ENCODE measurements at places on chromosomes 7 and 10.

DNA sequence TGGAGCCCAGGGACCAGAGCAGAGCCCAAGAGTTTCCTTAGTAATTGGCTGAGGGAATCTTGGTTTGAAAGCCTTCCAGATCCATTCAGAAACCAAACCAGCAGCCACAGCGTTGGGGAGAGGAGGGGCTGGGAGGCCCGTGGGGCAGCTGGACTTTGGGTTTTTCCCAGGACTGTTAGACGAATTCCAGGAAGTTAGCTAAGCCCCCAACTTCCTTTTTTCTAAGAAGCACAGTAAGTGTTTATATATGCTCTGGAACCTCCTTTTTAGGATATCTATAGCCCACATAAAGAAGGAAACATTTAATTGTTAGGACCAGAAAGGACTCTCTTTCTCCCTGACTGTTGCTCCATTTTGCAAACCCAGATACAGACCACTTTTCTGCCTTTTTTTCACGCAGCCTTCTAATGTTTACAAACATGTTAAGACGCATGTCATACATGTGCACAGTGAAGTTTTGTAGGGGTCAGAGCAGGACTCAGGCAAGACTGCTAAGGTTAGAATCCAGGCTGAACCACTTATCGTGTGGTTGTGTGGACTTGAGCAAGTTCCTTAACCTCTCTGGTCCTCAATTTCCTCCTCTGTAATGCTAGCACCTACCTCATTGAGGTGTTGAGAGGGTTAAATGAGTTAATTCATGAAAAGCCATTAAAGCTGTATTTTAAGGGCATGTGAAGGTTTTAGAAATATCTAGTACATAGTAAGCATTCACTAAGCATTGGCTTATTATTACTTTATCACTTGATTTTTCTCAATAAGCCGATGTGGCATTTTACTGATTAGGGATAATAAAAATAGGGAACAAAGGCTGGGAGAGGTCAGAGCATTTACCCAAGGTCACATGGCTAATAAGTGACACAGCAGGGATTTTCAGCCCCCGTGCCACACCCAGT is 42.4 kb downstream of the TBATA start:
- peaks cover 70% of the 10 kb centered on the region for H3K36me3 ChIP-seq
- DNase-seq, result peak; percentile 88
- H3K27ac ChIP-seq, result no peak overlapping the region
- H3K27me3 ChIP-seq, result no peaks in the 10 kb centered on the region
- H3K4me3 ChIP-seq, result no peak overlapping the region

GRCh38 chr7:151809146-151809863 is 67.6 kb downstream of the PRKAG2 start:
- H3K4me3 ChIP-seq, result no peak overlapping the region
- no peaks in the 10 kb centered on the region for H3K36me3 ChIP-seq
- H3K4me1 ChIP-seq, result peaks cover 3% of the 10 kb centered on the region
- H3K27ac ChIP-seq, result no peak overlapping the region

DNA sequence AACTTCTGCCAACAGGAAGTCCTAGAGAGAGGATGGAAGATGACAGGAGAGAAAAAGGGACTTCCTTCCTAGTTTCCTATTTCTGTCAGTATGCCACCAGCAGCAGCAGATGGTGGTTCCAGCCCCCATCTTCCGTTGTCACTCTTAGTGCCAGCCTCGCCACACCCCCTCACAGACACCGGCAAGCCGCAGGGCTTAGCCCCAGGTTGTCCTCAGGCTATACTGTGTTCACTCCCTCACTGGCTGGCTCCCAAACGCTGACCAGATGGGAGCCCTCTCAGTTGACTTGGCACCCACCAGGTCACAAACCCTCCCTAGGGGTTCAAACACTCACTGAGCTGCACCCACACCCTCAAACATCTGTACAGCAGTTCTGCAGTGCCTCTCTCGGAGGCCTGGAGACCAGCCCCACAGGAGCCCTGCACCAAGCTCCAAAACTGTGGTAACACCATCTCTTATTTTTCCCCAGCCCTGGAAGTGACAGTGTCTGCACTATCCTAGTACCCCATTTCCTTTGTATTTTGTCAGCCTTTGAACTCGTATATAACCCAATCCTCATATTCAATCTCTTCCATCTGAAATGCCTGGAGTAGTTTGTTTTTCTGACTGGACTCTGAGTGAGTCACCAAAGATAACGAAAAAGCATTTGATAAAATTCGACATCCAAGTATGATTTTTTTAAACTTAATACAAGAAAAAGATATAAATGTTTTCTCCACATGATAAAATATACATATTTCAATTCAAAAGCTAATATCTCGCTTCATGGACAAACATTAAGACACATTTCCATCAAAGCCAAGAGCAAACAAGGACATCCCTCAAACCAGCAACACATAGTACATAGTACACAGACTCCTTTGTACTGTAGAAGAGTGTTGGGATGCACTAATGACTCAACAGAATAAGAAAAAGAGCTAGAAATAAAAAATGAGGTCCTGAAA is 34.5 kb downstream of the SMURF1 start:
- peaks cover 13% of the 10 kb centered on the region for H3K4me1 ChIP-seq
- no peaks in the 10 kb centered on the region for H3K27me3 ChIP-seq
- DNase-seq, result peak; percentile 45
- H3K4me3 ChIP-seq, result peak overlapping the region; percentile 58

- no peaks in the 10 kb centered on the region for H3K27me3 ChIP-seq
- H3K36me3 ChIP-seq, result no peaks in the 10 kb centered on the region
- no peak overlapping the region for H3K4me3 ChIP-seq
Observed at GRCh38 chr7:117069379-117069778, 116.1 kb downstream of the ST7 start.

GRCh38 chr7:158549176-158549615 is 38.4 kb downstream of the PTPRN2 start:
- H3K4me1 ChIP-seq, result no peaks in the 10 kb centered on the region
- H3K27me3 ChIP-seq, result no peaks in the 10 kb centered on the region
- H3K27ac ChIP-seq, result no peak overlapping the region
- no peaks in the 10 kb centered on the region for H3K36me3 ChIP-seq
- H3K4me3 ChIP-seq, result no peak overlapping the region

DNA sequence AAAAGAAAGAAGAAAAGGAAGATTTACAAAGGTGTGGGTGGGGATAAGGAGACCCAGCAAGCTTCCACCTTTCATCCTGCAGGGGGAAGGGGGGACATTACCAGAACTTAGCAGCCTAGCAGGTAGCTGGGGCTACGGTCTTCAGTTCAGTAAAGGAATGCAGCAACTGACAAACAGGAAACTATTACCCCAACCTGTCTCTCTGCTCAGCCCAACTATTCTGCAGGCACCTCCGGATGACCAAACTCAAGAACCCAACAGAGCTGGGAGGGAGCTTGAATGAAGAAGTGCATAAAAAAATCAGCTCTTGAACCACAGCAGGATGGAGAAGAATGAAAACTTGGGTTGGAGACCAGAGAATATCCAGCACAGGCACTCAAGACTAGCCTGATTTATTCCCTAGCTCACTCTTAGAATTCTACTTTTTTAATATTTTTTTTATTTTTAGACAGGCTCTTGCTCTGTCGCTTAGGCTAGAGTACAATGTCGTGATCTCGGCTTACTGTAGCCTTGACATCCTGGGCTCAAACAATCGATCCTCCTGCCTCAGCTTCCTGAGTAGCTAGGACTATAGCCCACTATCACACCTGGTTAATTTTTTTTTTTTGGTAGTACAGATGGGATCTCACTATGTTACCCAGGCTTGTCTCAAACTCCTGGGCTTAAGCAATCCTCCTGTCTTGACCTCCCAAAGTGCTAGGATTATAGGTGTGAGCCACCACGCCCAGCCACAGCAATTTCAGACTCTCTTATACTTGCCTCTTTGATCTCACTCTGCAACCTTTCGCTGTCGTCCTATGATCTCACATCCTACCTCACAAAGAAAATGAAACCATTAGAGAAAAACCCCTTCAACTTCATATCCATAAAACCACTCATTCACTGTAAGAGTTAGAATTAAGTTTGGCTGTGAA is 18.5 kb upstream of the C10orf67 start:
- H3K4me3 ChIP-seq, result no peak overlapping the region
- no peaks in the 10 kb centered on the region for H3K27me3 ChIP-seq
- H3K4me1 ChIP-seq, result peaks cover 3% of the 10 kb centered on the region
- H3K27ac ChIP-seq, result no peak overlapping the region

DNA sequence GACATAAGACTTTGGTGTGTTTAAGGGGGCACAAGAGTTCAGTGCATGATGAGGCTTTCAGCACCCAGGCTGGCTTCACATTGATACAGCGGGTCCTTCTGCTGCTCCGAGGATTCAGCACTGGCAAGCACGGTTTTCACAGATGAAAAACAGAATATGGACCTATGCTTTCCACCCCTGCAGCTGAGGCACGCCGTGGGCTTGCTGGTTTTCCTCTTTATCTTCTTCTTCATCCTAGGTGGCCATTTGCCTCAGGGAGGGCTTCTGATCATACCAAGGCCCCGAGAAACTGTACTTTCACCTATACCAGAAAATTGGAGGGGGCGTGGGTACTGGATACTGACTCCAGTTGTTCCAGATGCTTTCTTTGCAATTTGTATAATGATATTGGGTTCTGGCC is 277.1 kb upstream of the ZNF32 start:
- H3K27ac ChIP-seq, result no peak overlapping the region
- no peaks in the 10 kb centered on the region for H3K36me3 ChIP-seq
- no peak for DNase-seq
- H3K4me1 ChIP-seq, result peaks cover 5% of the 10 kb centered on the region
- no peak overlapping the region for H3K4me3 ChIP-seq
- peaks cover 11% of the 10 kb centered on the region for H3K27me3 ChIP-seq

DNA sequence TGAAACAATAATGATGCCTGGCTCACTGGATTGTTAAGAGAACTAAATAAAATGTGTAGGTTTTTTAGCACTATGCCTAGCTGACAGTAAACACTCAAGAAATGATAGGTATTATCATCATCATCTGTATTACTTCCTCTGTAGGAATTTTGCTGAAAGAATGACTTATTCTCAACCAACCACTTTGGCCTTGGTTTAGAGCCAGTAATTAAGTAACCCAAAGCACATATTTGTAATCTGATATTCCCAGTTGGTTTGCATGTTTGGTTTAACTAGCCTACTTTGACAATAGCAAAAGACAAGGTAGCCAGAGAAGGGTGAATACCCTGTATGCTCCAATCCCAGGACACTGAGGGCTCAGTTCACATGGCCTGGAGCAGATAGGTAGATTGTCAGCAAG is 34.4 kb downstream of the BCAP29 start:
- no peaks in the 10 kb centered on the region for H3K27me3 ChIP-seq
- peaks cover 3% of the 10 kb centered on the region for H3K4me1 ChIP-seq
- H3K4me3 ChIP-seq, result no peak overlapping the region
- peaks cover 8% of the 10 kb centered on the region for H3K36me3 ChIP-seq
- H3K27ac ChIP-seq, result no peak overlapping the region

DNA sequence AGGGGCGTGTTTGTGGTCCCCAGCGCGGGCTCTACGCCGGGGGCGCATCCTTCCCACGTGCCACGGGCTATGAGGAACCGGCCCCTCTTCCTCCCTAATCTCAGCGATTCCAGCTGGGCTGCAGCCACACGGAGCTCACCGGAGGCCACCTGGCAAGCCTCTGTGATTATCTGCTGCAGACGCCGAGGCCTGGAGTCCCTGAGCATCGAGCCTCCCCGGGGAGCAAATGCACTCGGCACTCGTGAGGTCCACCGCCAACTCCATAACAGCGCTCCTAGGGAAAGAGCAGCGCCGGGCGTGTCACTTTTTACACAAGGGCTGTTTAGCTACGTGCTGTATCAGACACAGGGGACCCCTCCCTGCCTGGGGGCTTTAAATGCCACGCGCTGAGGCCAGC is 101.2 kb downstream of the DYNC2I1 start:
- no peaks in the 10 kb centered on the region for H3K27me3 ChIP-seq
- no peak overlapping the region for H3K27ac ChIP-seq
- DNase-seq, result no peak
- no peak overlapping the region for H3K4me3 ChIP-seq
- no peaks in the 10 kb centered on the region for H3K36me3 ChIP-seq
- no peaks in the 10 kb centered on the region for H3K4me1 ChIP-seq

GRCh38 chr7:16961641-16962040 is 79.9 kb upstream of the AGR3 start:
- no peaks in the 10 kb centered on the region for H3K4me1 ChIP-seq
- peak; percentile 92 for DNase-seq
- no peak overlapping the region for H3K27ac ChIP-seq
- no peaks in the 10 kb centered on the region for H3K27me3 ChIP-seq

DNA sequence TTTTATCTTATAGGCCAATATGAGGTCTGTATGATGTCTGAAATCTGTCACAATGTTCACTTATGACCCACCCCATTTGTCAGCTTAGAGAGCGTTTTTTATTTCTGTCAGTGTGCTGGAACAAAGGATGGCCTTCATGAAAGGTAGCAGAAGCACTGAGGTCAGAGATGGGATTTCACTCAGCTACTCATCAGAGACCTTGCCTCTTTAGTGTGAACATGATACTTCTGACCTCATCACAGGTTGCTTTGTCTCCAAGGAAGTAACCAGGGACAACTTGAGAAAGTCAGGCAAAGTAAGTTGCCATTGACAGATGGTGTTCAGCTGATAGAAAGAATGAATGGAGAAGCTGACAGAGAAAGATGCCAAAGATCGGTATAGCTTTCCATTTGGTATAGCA is 16.3 kb downstream of the YAE1 start:
- DNase-seq, result no peak
- H3K27me3 ChIP-seq, result no peaks in the 10 kb centered on the region
- H3K36me3 ChIP-seq, result peaks cover 1% of the 10 kb centered on the region
- no peak overlapping the region for H3K27ac ChIP-seq
- H3K4me3 ChIP-seq, result no peak overlapping the region
- H3K4me1 ChIP-seq, result no peaks in the 10 kb centered on the region

- H3K4me1 ChIP-seq, result peaks cover 2% of the 10 kb centered on the region
- peaks cover 65% of the 10 kb centered on the region for H3K36me3 ChIP-seq
- no peak overlapping the region for H3K27ac ChIP-seq
Observed at GRCh38 chr7:74362266-74362665, 73.1 kb downstream of the CLIP2 start.
